Activated CD4-positive, alpha-beta T cell treated with anti-CD3 and anti-CD28 coated beads for 36 hours (primary cell): ENCODE measurements at places on chromosomes 11 and 22. TPM values are rescaled to one million over a fixed set of nuclear protein-coding genes. Genes with fewer than 3 reads are reported as not detected.

Gene SYCE3
- total RNA-seq: 3.8 TPM

GRCh38 chr22:38741576-38741975 is 14.2 kb downstream of the SUN2 start:
- peaks cover 20% of the 10 kb centered on the region for H3K4me1 ChIP-seq
- H3K27ac ChIP-seq: peak overlapping the region; percentile 42
- DNase-seq: no peak
- no peaks in the 10 kb centered on the region for H3K27me3 ChIP-seq
- no peak overlapping the region for H3K4me3 ChIP-seq
- peaks cover 73% of the 10 kb centered on the region for H3K36me3 ChIP-seq

- peaks cover 30% of the 10 kb centered on the region for H3K27me3 ChIP-seq
- H3K4me1 ChIP-seq: no peaks in the 10 kb centered on the region
- H3K4me3 ChIP-seq: no peak overlapping the region
- H3K36me3 ChIP-seq: no peaks in the 10 kb centered on the region
- no peak for DNase-seq
These were observed 61.3 kb downstream of the CHST1 start for GRCh38 chr11:45603946-45604682.

GRCh38 chr11:19181531-19182261 is 20.1 kb downstream of the CSRP3 start:
- H3K36me3 ChIP-seq: peaks cover 9% of the 10 kb centered on the region
- no peak overlapping the region for H3K27ac ChIP-seq
- no peak overlapping the region for H3K4me3 ChIP-seq
- H3K27me3 ChIP-seq: no peaks in the 10 kb centered on the region
- no peaks in the 10 kb centered on the region for H3K4me1 ChIP-seq

DNA sequence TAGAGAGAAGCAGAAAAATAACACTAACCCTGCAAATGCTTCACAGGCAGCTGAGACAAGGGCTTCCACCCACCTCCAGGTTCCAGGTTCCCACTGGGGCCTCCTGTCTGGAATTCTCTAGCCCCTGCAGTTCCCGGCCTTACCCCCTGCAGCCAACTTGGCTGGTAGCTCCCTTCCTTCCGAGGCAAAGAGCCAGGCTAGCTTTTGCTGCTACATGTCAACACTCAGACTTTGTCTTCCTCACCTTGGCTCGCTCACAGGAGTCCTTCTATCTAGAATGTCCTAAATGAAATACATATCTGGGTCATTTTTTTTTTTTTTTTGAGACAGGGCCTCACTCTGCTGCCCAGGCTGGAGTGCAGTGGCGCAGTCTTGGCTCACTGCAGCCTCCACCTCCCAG is 9.9 kb upstream of the TTLL1 start:
- H3K4me1 ChIP-seq: peaks cover 12% of the 10 kb centered on the region
- H3K27ac ChIP-seq: no peak overlapping the region
- H3K4me3 ChIP-seq: no peak overlapping the region
- DNase-seq: no peak

GRCh38 chr11:101786916-101787315 is 127.9 kb upstream of the CEP126 start:
- H3K27ac ChIP-seq: no peak overlapping the region
- no peak for DNase-seq
- no peak overlapping the region for H3K4me3 ChIP-seq
- H3K4me1 ChIP-seq: no peaks in the 10 kb centered on the region
- H3K27me3 ChIP-seq: no peaks in the 10 kb centered on the region

DNA sequence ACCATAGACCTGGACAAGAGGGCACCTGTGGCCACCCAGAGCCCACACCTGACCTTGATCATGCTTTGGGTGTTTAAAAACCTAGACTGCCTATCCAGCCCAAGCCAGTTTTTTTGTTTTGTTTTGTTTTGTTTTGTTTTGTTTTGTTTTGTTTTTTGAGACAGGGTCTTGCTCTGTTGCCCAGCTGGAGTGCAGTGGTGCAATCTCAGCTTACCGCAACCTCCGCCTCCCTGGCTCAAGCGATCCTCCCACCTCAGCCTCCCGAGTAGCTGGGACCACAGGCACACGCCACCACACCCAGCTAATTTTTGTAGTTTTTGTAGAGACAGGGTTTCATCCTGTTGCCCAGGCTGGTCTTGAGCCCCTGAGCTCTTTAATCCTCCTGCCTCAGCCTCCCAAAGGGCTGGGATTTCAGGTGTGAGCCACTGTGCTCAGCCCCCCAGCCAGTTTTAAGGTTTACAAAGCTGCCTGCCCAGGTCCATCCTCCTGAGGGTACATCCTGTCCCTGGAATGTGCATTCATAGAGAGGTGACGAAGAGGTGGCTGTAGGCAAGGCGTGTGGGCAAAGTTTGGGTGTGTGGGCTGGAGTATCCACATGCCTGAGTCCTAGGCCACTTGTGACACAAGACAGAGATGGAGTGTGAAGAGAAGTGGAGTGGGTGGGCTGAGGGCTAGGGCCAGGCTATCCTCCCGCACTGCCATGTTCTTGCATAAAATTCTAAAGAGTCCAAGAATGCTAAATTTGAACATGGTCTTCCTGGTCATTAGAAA is 3.3 kb upstream of the CD82 start:
- H3K4me3 ChIP-seq: no peak overlapping the region
- H3K4me1 ChIP-seq: peaks cover 40% of the 10 kb centered on the region
- H3K27ac ChIP-seq: no peak overlapping the region
- DNase-seq: no peak
- peaks cover 8% of the 10 kb centered on the region for H3K36me3 ChIP-seq

GRCh38 chr11:6319704-6320410 is 444 bp downstream of the CAVIN3 start:
- H3K27ac ChIP-seq: peak overlapping the region; percentile 85
- peak; percentile 64 for DNase-seq
- peak overlapping the region; percentile 69 for H3K4me3 ChIP-seq
- H3K36me3 ChIP-seq: no peaks in the 10 kb centered on the region
